ENCODE measurements at places on chromosomes 16 and 17. TPM values are rescaled to one million over a fixed set of nuclear protein-coding genes. Genes with fewer than 3 reads are reported as not detected.

Gene CPSF4L
- not detected for total RNA-seq

Gene TCAP
- 1.1 TPM for total RNA-seq

Gene PRKCB
- 2.0 TPM for total RNA-seq

- DNase-seq = no peak
Observed at GRCh38 chr16:84032458-84033178, 10.0 kb downstream of the SLC38A8 start.

DNA sequence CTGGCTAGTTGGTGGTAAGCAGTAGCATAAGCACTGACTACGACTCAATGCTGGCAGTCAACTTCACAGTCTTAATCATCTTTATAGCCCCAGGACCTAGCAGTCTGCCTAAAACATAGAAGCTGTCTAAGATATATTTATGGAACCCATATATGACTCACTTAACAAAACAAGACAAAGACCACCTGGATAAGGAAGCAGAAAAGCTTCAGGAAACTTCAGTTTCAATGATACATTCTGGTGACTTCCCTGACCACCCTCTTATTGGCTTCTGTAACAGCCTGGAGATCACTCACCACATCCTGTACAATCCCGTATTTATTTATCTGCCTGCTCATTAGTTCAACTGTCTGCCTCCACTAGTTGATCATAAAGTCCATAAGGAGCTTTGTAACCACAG is 95.5 kb downstream of the PMP22 start:
- DNase-seq = no peak

- DNase-seq = no peak
Observed at GRCh38 chr16:79325226-79325945, 275.2 kb downstream of the MAF start.

DNA sequence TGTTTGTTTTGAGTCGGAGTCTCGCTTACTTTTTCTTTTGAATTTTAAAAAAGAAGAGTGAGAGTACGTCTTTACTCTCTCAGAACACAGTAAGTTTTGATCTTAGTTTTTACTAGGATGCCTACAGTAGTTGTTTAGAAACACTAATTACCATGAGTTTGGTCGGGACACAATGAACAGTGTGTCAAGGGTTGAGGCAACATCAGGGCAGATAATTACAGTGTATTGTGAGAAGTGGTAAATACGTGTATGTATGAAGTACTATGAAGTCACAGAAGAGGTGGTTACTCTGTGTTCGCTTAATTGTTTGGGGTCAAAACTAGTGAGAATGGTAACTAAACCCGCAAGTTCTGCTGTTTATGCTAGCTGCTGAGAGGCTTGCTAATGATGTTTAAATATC is 18.2 kb downstream of the PAFAH1B1 start:
- no peak for DNase-seq

- no peak for DNase-seq
Observed at GRCh38 chr17:60832151-60832585, 154.5 kb downstream of the BCAS3 start.

GRCh38 chr16:57759541-57760356 is 24.2 kb downstream of the KATNB1 start:
- no peak for DNase-seq

- DNase-seq = no peak
Observed at GRCh38 chr17:17343896-17344506, 40.8 kb downstream of the NT5M start.

GRCh38 chr17:52674686-52675085 is 516.2 kb upstream of the CA10 start:
- DNase-seq = no peak

DNA sequence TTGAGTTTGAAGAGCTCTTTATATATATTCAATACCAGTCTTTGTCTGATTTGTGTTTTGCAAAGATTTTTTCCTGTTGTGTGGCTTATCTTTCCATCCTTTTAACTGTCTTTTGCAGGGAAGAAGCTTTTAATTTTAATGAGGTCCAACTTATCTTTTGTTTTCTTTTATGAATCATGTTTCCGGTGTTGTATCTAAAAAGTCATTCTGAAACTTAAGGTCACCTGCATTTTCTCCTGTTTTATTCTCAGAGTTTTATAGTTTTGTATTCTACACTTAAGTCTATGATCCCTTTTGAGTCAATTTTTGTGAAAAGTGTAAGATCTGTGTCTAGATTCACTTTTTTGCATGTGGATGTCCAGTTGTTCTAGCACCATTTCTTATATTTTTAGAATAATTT is 24.6 kb upstream of the COX10 start:
- no peak for DNase-seq
